Activated naive CD4-positive, alpha-beta T cell treated with Interleukin-2 at 50 U/mL for 16 hours (primary cell): ENCODE measurements at places on chromosomes 16 and 17.

- DNase-seq, result no peak
Observed at GRCh38 chr17:57872536-57872935, 22.7 kb upstream of the MRPS23 start.

DNA sequence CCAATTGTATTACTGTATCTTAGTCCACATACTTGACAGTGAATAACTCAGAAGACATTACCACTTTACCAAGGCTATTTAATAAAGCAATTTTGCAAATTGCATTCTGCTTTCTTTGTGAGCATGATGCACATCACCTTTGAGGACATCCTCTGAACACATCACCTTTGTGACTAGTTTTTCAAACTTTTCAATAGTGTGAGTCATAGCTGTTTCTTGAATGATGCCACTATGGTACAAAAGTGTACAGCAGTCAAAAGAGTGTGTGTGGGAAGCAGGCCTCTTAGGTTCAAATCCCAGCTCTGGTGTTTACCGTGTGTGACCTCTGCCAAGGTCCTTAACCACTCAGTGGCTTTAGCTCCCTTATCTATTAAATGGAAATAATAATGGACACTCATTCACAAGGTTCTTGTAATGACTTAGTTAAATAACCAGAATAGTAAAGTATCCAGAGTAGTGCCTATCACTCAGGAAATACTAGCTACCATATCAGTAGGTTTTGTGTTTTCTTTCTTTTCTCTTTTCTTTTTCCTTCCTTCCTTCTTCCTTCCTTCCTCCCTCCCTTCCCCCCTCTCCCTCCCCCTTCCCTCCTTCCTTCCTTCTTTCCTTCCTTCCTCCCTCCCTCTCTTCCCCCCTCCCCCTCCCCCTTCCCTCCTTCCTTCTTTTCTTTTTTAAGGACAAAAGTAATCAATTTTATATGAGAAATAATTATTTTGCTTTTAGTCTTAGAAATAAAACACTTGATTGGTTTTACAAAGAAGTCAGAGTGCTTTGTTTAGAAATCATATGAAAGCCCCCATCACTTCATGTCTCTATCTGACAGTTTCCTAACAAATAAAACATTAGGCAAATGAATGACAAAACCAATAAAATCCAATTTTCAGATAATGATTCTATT is 178.9 kb downstream of the MYO1D start:
- DNase-seq, result no peak

GRCh38 chr17:28372203-28372944 is 880 bp downstream of the SARM1 start:
- peak; percentile 25 for DNase-seq

- DNase-seq, result no peak
Observed at GRCh38 chr17:73798111-73798748, 154.0 kb upstream of the SDK2 start.
